ENCODE measurements at places on chromosomes 1 and 21.
A peak's percentile ranks its signal among the peaks of the same experiment; 100 is the strongest.

- no peaks in the 10 kb centered on the region for H3K27me3 ChIP-seq
- DNase-seq = no peak
- no peak overlapping the region for H3K4me3 ChIP-seq
- H3K27ac ChIP-seq = no peak overlapping the region
Observed at GRCh38 chr1:77926561-77927357, 38.3 kb downstream of the NEXN start.

DNA sequence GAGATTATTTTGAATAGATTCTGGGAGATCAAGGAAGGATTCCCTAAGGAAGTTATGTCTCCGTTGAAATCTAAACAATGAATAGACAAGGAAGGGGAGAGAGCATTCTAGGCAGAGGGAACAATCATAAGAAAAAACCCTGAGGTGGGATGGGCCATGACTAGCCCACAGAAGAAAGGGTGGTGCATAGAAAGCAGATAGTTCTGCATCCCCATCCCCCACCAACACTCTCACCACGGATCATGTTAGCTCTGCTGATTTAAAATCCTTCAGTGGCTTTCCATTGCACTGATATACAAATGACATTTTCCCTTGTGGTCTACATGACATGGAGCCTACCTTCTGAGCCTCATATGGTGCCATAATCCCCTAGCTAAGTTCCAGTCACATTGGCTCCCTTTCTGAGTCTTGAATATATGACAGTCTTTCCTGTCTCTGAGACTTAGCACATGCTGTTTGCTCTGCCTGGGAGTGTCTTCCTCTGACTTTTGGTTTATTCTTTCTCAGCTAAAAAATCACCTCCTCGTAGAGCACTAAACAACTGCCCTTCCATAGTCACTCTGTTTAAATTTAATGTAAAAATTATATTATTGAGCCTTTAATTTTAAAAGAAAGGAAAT is 15.2 kb downstream of the SCMH1 start:
- no peak for DNase-seq
- peaks cover 36% of the 10 kb centered on the region for H3K36me3 ChIP-seq
- peaks cover 11% of the 10 kb centered on the region for H3K4me1 ChIP-seq
- peaks cover 4% of the 10 kb centered on the region for H3K27me3 ChIP-seq
- H3K27ac ChIP-seq = no peak overlapping the region

- H3K27me3 ChIP-seq = no peaks in the 10 kb centered on the region
- no peak overlapping the region for H3K4me3 ChIP-seq
- H3K27ac ChIP-seq = peak overlapping the region; percentile 75
Observed at GRCh38 chr1:67376381-67376780, 53.8 kb downstream of the SERBP1 start.

DNA sequence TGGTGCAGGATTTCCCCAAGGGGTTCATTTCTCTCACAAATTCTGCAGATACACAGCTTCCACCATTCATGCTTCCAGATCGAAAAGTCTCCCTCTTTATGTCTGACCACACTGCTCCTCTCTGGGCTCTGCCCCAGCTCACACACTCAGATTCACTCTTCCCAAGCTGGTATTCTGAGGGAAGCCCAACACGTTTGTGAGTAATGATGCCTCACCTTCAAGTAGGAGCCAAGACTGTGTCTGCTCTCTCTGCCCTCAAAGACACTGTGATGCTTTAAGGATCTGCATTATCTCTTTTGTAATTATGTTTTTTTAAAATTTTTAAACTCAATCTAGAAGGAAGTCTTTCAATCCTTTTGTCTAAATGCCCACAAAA is 19.8 kb downstream of the PRAMEF11 start:
- H3K4me3 ChIP-seq = no peak overlapping the region
- DNase-seq = no peak
- H3K4me1 ChIP-seq = no peaks in the 10 kb centered on the region
- no peaks in the 10 kb centered on the region for H3K36me3 ChIP-seq

- peaks cover 4% of the 10 kb centered on the region for H3K27me3 ChIP-seq
- peaks cover 5% of the 10 kb centered on the region for H3K4me1 ChIP-seq
Observed at GRCh38 chr1:174812656-174813055, 187.1 kb upstream of the CACYBP start.

DNA sequence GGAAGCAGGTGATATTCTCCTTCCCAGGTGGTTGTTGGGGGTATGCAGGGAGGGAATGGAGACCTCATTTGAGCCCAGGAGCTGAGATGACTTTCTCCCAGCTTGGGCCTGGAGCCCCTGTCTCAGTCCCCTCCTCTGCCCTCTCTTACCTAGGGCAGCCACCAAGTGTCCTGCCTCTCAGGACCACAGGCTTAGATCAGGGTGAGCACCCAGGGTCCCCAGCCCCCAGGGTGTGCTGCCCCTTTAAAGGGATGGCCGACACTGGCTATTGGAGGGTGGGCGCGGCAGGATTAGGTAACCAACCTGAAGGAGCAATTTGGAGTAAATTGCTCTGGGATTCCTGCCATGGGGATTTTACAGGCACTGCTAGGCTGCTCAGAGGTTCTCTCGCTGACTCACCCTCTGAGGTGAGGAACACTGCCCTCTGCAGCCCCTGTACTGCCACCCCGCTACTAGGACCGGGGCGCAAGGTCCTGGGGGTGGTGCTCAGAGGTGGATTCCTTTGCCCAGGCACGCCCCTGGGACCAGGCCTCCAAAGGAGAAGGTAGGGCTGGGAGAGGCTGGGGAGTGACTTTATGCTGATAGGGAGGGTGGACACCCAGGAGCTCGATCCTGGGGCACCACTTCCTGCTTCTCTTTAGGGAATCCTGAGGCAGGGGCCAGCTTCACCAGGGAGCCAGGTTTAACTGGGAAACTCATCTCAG is 1.5 kb downstream of the RPS6KA1 start:
- no peaks in the 10 kb centered on the region for H3K36me3 ChIP-seq
- H3K27ac ChIP-seq = no peak overlapping the region

DNA sequence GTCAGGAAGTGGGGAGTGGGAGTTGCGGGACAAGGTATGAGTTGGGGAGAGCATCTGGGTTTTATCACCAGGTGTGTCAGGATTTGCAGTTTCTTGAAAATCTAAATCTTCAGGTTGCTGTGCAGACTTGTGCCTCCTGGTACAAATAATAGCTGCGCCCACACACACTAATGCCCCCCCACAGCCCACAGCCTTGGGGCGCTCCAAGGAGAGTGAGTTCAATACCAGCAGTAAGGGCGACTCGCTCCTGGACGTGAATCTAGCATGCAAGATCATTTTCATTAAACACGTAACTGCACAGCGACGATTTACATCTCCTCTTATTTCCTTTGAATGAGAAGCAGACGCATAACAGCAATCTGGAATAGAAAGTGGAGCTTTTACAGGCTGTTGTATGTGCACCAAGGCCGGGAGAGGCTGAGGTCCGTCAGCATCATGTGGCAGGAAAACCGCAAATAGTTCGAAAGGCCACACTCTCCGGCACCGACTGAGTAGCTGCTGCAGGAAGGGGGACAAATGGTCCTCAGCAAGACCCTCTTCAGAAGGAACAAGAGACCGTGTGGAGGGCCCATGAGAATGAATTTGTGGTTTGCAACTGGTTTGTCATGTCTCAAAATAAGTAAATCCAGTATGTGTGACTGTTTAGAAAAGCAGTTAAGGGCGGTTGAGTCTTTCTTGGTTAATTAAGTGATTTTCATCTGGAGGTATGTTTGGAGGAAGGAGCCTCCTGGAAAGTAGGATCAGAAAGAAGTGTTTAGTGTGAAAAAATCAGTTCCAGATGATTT is 439.5 kb downstream of the SMYD3 start:
- H3K27ac ChIP-seq = no peak overlapping the region
- DNase-seq = no peak
- no peaks in the 10 kb centered on the region for H3K36me3 ChIP-seq
- H3K4me3 ChIP-seq = no peak overlapping the region
- peaks cover 68% of the 10 kb centered on the region for H3K4me1 ChIP-seq
- H3K27me3 ChIP-seq = no peaks in the 10 kb centered on the region

DNA sequence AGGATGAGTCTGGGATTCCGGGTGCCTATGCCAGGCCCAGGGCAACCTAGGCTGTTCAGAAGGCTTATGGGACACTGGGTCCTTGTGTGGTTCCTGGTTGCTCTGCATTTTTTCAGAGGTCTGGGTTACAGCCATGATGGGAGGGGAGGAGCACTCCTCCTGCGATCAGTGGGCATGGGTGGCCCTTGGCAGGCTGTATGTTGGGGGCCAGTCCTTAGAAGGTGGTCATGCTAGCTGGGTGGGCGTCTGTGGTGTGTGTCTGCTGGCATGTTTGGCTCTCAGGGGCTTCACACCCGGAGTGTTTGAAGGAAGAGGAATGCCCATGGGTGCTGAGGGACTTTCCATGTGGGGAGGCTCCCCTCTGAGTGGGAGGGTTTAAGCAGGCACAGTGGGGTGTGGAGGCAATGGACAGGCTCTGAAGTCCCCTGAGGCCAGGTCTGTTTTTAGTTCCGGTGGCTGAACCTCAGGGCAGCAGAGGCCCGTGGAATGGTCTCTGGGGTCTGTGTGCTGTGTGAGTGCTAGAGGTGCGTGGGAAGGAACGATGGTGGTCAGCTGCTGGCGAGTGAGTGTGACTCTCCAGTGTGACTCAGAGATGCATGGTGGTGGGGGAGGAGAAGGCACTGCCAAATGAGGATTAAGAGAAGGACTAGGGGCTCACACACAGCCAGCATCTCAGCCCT is 25.3 kb downstream of the CACNA1E start:
- peaks cover 17% of the 10 kb centered on the region for H3K27me3 ChIP-seq
- H3K4me1 ChIP-seq = peaks cover 11% of the 10 kb centered on the region
- H3K4me3 ChIP-seq = no peak overlapping the region
- no peaks in the 10 kb centered on the region for H3K36me3 ChIP-seq
- H3K27ac ChIP-seq = no peak overlapping the region

DNA sequence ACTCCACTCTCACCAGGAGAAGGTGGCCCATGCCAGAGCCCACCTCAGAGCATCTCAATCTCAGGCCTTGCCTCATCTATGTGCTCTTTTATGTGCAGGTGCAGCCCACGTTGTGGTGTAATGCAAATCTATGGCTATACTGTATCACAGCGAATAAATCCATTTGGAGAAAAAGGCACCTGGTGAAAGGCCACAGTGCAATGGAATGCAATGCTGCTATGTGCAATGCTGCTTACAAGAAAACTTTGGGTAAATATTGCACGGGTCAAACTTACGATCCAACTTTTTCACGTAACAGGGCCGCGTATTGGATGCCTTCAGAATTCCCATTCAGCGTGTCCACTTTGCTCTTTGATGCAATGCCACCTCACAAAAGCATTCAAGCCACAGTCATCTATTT is 13.5 kb downstream of the ZBTB18 start:
- peaks cover 38% of the 10 kb centered on the region for H3K4me1 ChIP-seq
- no peak overlapping the region for H3K27ac ChIP-seq
- no peak overlapping the region for H3K4me3 ChIP-seq
- H3K36me3 ChIP-seq = no peaks in the 10 kb centered on the region
- H3K27me3 ChIP-seq = peaks cover 19% of the 10 kb centered on the region
- no peak for DNase-seq

- H3K27ac ChIP-seq = no peak overlapping the region
- H3K27me3 ChIP-seq = peaks cover 39% of the 10 kb centered on the region
- H3K4me3 ChIP-seq = no peak overlapping the region
- H3K36me3 ChIP-seq = peaks cover 4% of the 10 kb centered on the region
- peaks cover 20% of the 10 kb centered on the region for H3K4me1 ChIP-seq
Observed at GRCh38 chr1:201436393-201436792, 14.9 kb upstream of the TNNI1 start.

GRCh38 chr1:8317647-8318381 is at the start of gene SLC45A1:
TSS of gene SLC45A1 (plus strand) at chr1:8318114. CDS start at chr1:8324330, 6,216 bp downstream.
- peak; percentile 87 for DNase-seq
- H3K36me3 ChIP-seq = no peaks in the 10 kb centered on the region
- no peak within 1 kb of the TSS for H3K27ac ChIP-seq

DNA sequence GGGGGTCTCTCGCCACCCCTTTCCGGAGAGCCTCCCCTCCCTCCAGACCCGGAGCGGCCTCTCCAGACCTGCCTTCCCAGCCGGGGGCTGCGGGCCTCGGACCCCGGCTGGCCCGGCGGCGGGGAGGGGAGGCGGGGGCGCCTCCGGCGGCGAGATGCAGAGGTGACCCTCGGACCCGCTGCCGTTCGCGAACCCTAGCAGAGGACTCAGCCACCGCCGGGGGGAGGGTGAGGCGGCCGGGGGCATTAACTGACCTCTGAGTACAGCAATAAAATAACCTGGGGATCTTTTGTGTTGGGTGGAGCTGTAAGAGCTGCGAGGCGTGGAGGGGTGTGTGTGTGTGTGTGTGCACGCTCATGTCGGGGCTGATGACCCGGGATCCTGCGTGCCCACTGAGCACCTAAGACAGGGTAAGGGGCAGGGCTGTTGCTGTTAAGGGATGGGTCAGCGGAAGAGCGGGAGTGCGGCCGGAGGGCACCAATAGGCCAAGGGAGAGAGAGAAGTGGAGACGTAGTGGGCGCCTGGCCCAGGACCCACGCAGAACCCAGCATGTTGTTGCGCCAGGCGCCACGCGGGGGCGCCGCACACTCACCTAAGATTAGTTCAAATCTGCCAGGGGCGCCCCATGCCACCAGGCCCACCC is 6.3 kb downstream of the HAPLN2 start:
- peaks cover 8% of the 10 kb centered on the region for H3K4me1 ChIP-seq
- H3K27me3 ChIP-seq = peaks cover 100% of the 10 kb centered on the region
- H3K27ac ChIP-seq = no peak overlapping the region
- H3K36me3 ChIP-seq = no peaks in the 10 kb centered on the region
- H3K4me3 ChIP-seq = peak overlapping the region; percentile 75
- DNase-seq = peak; percentile 78

GRCh38 chr21:46465651-46466050 is 7.0 kb downstream of the DIP2A start:
- DNase-seq = no peak
- no peak overlapping the region for H3K27ac ChIP-seq
- H3K27me3 ChIP-seq = peaks cover 4% of the 10 kb centered on the region
- H3K4me1 ChIP-seq = peaks cover 30% of the 10 kb centered on the region
- H3K4me3 ChIP-seq = no peak overlapping the region
- H3K36me3 ChIP-seq = peaks cover 39% of the 10 kb centered on the region

DNA sequence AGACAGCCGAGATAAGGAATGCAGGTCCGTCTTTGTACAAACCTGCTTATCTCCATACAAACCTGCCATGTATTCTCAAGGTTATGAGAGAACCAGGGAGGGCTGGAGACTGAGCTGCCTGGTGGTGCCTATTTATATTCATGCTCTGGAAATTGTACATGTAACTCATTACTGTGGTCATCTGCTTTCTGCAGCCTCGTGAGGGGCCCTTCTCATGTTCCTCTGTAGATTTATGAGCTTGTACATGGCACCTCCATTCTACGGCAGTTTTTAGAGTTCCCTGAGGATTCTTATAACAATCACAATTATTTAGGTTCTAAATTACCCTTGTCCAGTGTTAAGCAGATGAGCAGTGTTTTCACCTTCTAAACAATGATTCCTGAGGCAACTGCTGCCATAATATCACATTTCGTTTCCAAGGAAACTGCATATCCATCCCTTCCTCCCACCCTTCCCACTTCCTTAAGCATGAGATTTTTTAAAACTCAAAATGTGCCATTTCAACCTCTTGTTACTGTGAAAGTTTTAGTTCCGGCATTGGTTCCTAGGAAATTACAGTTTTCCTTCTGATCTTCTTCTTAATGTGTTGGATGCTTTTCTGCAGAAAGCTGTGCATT is 112.1 kb downstream of the ST6GALNAC3 start:
- H3K4me3 ChIP-seq = no peak overlapping the region
- no peaks in the 10 kb centered on the region for H3K27me3 ChIP-seq
- peaks cover 27% of the 10 kb centered on the region for H3K36me3 ChIP-seq
- peaks cover 25% of the 10 kb centered on the region for H3K4me1 ChIP-seq
- DNase-seq = no peak
- H3K27ac ChIP-seq = no peak overlapping the region

All from nephron progenitor cell (in vitro differentiated cells).